ENCODE measurements at places on chromosomes 13 and 19. TPM values are rescaled to one million over a fixed set of nuclear protein-coding genes. Genes with fewer than 3 reads are reported as not detected.

DNA sequence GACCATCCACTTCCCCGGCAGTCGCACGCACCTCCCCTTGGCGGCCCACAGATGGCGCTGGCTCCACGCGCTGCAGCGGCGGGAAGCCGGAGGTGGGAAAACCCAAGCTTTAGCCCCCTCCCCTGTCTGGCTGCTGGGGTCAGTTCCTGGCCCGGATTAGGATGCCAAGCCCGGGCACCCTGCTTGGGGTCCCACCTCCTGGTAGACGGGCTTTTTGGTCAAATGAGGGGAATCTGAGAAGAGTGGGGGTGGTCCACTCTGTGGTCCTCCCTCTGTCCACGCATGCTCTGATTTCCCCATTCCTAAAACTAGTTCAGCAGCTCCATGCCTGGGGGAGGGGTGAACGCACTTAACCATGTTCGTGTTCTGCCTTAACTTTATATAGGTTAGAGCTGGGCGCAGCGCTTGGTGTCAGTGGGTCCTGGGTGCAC, 8.1 kb upstream of the ADGRE2 start:
- peaks cover 20% of the 10 kb centered on the region for H3K4me1 ChIP-seq
- no peaks in the 10 kb centered on the region for H3K27me3 ChIP-seq
- no peak overlapping the region for H3K27ac ChIP-seq
- no peak overlapping the region for H3K4me3 ChIP-seq
- H3K36me3 ChIP-seq: no peaks in the 10 kb centered on the region

GRCh38 chr13:101473458-101473857, 21.0 kb downstream of the ITGBL1 start:
- no peaks in the 10 kb centered on the region for H3K4me1 ChIP-seq
- no peaks in the 10 kb centered on the region for H3K27me3 ChIP-seq
- DNase-seq: no peak
- no peaks in the 10 kb centered on the region for H3K36me3 ChIP-seq
- no peak overlapping the region for H3K4me3 ChIP-seq

DNA sequence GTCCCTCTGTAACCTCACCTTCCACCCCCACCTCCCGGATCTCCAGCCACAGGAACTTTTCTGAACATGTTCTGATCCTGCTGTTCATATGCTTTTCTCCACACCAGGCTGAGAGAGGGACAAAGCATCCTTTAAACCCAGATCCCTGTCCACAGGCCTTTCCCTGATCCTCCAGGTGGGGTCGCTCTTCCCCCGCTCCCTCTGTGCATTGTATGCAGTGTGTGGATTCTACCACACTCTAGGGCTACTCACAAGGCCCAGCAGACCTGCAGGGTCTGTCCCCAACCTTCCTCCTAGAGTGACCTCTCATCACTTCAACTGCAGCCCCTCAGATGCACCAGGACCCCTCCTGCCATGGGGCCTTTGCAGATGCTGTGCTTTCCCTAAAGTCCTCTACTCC, 1200.6 kb downstream of the UQCRFS1 start:
- no peaks in the 10 kb centered on the region for H3K36me3 ChIP-seq
- H3K27me3 ChIP-seq: no peaks in the 10 kb centered on the region
- no peak overlapping the region for H3K4me3 ChIP-seq
- H3K4me1 ChIP-seq: no peaks in the 10 kb centered on the region

GRCh38 chr13:65623148-65623547, 1607.0 kb downstream of the PCDH9 start:
- no peak overlapping the region for H3K27ac ChIP-seq
- no peaks in the 10 kb centered on the region for H3K4me1 ChIP-seq
- no peak overlapping the region for H3K4me3 ChIP-seq

GRCh38 chr19:7595466-7596133, at the start of gene CAMSAP3:
Gene CAMSAP3, plus strand, starts transcription at chr19:7595863. Its CDS starts 140 bp downstream, at chr19:7596003.
- no peak within 1 kb of the TSS for H3K4me3 ChIP-seq
- no peaks in the 10 kb centered on the region for H3K4me1 ChIP-seq
- H3K27me3 ChIP-seq: peaks cover 2% of the 10 kb centered on the region

DNA sequence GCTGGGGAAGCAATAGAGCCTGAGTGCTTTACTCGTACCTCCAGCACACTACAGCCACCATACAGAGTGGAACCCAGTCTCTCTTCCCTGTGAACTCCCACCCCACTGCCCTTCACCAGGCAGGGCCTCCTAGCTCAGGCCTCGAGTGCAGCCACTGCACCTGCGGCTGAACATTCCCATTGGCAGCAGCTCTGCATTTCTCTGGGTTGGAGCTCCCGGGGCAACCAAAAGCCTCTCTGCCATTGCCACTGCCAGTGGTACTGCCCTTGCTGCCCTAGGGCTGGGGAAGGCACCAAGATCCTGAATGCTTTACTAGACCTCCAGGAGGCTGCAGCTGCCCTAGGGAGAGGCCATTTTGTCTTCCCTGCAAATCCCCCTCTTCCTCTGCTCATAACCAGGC, 266.8 kb downstream of the TDRD3 start:
- no peak for DNase-seq
- H3K36me3 ChIP-seq: no peaks in the 10 kb centered on the region
- H3K27ac ChIP-seq: no peak overlapping the region
- H3K4me3 ChIP-seq: no peak overlapping the region
- no peaks in the 10 kb centered on the region for H3K4me1 ChIP-seq

DNA sequence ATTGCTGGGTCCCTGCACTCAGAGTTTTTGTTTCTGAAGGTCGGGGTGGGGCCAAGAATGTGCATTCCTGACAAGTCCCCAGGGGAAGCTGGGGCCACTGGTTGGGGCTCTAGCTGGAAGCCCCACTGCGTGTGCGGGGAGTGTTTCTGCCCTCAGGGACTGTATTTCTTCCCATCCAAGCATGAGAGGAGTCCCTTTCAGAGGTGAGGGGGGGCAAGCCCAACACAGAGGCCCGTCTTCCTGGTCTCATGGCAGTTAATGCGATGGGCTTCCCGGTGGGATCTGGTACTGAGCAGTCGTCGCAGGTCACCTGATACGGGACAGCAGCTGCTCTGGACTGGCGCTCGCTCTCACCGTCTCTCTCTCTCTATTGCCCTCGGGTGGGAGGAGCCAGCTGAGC, 50.4 kb downstream of the GPR12 start:
- no peak overlapping the region for H3K27ac ChIP-seq
- DNase-seq: no peak
- H3K4me3 ChIP-seq: no peak overlapping the region
- H3K4me1 ChIP-seq: no peaks in the 10 kb centered on the region
- peaks cover 13% of the 10 kb centered on the region for H3K27me3 ChIP-seq
- no peaks in the 10 kb centered on the region for H3K36me3 ChIP-seq

DNA sequence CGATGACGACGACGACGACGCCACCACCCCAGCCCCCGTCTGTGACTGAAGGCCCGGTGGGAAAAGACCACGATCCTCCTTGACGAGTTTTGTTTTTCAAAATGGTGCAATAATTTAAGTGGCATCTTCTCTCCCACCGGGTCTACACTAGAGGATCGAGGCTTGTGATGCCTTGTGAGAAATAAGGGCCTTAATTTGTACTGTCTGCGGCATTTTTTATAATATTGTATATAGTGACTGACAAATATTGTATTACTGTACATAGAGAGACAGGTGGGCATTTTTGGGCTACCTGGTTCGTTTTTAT, 2.5 kb downstream of the KLF2 start:
- H3K4me1 ChIP-seq: peaks cover 65% of the 10 kb centered on the region
- H3K4me3 ChIP-seq: peak overlapping the region; percentile 95
- peaks cover 10% of the 10 kb centered on the region for H3K27me3 ChIP-seq
- H3K27ac ChIP-seq: peak overlapping the region; percentile 82

DNA sequence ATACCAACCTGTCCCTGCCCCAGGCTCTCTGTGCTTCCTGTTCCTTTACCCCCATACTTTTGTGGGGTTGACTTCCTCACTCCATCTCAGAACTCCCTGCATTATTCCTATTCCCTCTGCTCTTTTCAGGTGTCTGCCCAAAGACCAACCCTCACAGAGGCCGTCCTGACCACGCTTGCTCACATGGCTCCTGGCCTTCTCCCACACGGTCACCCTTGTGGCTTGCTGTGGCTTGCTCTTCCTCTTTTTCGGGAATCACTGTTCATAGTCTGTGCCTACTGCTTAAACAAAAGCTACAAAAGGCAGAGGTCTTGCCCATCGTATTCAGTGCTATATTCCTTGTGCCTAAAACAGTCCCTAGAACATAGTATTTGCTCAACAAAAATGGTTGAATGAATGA, 25.2 kb upstream of the ARGLU1 start:
- no peak overlapping the region for H3K4me3 ChIP-seq
- H3K27ac ChIP-seq: no peak overlapping the region
- no peaks in the 10 kb centered on the region for H3K4me1 ChIP-seq

DNA sequence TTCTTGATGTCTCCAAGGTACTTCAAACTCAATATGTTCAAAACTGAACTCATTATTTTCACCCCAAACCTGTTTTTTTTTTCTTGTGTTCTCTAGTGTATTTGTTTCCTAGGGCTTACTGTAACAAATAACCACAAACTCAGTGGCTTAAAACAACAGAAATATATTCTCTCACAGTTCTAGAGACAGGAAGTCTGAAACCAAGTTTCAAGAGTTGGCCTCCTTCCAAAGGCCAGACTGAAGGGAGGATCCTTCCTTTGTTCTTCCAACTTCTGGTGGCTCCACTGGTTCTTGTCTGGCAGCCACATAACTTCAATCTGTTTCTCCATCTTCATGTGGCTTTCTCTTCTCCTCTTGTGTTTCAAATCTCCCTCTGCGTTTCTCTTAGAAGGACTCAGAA, 62.0 kb upstream of the PDCD5 start:
- H3K36me3 ChIP-seq: no peaks in the 10 kb centered on the region
- H3K27ac ChIP-seq: no peak overlapping the region
- no peak overlapping the region for H3K4me3 ChIP-seq
- H3K4me1 ChIP-seq: peaks cover 14% of the 10 kb centered on the region
- H3K27me3 ChIP-seq: no peaks in the 10 kb centered on the region
- no peak for DNase-seq

PGLYRP1 gene
- not detected for total RNA-seq

POLR1D gene
- 155 TPM for total RNA-seq

SH3GL1 gene
- 40.8 TPM for total RNA-seq

SYT3 gene
- 0.68 TPM for total RNA-seq
